Occipital lobe (tissue), 3 donors: ENCODE measurements at places on chromosomes 3 and 15.

DNA sequence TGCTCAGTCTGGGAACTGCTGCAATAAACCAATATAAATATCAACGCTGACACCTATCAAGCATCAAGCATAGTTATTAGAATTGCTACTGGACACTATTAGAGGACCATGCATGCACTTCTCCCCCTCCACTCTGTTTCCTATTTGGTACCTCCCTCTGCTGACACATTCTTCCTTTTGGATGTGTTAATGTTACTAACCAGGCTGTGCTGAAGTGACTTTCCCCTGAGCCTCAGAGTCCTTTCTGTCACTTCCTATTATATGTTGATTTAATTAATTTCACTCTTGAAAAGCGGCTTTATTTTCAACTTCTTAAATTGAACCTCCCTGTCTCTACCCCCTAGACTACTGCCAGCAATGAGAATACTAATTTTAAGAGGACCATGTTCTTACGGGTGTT, 379.1 kb downstream of the MCTP2 start:
- DNase-seq, result no peak

DNA sequence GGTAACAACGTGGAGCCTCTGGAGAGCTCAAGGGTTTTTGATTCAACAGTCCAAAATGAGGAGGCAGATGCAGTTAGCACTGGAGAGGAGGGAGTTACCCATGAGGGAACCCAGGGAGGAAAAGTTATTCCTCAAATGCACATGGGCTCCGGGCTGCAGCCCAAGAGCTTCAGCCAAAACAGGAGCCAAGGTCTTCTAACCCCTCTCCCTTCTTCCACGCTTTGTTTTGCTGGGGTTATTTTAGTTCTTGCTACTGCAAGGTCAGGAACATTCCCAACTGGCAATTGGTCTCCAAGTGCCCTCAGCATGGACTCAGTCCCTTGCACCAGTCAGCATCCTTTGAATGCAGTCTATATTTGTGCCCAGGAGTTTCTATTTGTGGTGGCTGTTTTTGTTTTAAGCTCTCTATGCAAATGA, 90.0 kb downstream of the TGFBR2 start:
- DNase-seq, result no peak

DNA sequence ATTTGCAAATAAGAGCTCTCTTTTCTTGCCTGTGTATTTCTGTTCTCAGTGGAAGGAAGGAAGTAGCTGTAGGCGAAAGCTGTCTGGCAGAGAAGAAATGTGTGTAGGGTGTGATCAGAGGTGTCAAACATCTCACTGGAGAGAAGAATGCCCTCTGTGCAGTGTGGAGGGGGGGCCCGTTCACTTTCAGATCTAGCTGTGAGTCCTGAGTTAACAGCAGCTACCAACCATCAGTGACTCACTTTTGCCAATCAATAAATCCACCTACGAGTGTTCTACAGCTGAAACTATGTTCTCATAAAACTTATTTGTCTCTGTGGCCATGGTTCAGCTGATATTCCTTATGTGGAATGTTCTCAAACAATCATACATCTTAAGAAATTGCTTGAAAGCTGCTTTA, 103.7 kb downstream of the FRMD4B start:
- no peak for DNase-seq

GRCh38 chr3:39474126-39474515, 6.6 kb downstream of the MOBP start:
- no peak for DNase-seq

- DNase-seq, result no peak
These were observed 149.2 kb upstream of the SLCO3A1 start for GRCh38 chr15:91704343-91704742.

DNA sequence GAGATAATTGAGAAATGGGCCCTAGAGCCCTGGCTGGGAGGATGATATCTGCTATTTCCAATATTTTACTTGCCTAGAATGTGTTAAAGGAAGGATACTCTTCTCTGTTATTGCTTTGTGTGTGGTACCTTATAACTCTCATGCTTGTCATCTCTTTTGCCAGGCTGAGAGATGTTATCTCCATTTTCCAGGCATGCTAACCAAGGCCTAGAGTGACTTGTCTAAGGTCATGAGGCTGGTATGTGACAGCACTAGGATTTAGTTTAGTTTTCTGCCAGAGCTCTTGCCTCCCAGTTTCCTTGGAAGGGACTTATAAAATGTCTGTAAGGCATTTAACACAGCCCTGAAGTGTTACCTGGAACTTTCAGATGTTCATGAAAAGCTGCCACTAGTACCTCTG, 1.4 kb downstream of the CLK3 start:
- DNase-seq, result no peak

DNA sequence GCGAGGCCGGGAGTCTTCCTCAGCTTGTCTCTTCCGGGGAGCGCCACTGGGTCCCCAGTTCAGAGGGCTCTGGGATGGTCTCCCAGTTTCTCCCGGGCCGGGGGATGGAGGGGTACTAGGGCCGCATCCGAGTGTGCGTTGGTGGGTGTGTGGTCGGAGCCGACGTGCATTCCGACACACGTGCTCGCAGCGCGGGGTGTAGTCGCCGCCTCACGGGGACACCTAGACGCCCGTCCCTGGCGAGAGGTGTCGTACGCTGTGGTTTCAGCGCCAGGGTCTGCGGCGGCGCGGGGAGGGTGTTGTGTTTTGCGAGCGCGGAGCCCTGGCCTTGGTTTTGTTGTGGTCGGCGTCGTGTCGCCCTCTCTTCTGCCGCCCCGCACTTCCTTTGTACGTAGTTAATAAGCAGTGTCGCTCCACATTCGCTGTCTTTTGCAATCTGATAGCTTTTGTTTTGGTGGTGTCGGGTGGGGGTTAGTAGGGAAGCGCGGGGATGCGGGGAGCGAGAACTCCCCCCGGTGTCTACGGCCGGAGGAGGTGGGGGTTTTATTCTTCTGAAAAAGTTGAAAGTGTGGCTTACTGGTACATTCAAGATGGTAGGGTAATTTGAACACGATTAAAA, 2.2 kb downstream of the IGF1R start:
- no peak for DNase-seq

- DNase-seq, result no peak
These were observed 65.0 kb upstream of the ONECUT1 start for GRCh38 chr15:52855157-52855556.

GRCh38 chr15:66570842-66571478, 5.2 kb upstream of the LCTL start:
- no peak for DNase-seq
